ENCODE measurements at places on chromosomes 3 and 15.

GRCh38 chr3:4731543-4732111 is 238.5 kb downstream of the ITPR1 start:
- no peak for DNase-seq

- DNase-seq: no peak
These were observed 240.1 kb upstream of the SUCLG2 start for GRCh38 chr3:67894510-67894909.

GRCh38 chr3:151203051-151203420 is at the start of gene GPR171:
GPR171 (minus strand) TSS chr3:151203216; CDS start chr3:151199386, 3,830 bp downstream.
- DNase-seq: peak; percentile 49

DNA sequence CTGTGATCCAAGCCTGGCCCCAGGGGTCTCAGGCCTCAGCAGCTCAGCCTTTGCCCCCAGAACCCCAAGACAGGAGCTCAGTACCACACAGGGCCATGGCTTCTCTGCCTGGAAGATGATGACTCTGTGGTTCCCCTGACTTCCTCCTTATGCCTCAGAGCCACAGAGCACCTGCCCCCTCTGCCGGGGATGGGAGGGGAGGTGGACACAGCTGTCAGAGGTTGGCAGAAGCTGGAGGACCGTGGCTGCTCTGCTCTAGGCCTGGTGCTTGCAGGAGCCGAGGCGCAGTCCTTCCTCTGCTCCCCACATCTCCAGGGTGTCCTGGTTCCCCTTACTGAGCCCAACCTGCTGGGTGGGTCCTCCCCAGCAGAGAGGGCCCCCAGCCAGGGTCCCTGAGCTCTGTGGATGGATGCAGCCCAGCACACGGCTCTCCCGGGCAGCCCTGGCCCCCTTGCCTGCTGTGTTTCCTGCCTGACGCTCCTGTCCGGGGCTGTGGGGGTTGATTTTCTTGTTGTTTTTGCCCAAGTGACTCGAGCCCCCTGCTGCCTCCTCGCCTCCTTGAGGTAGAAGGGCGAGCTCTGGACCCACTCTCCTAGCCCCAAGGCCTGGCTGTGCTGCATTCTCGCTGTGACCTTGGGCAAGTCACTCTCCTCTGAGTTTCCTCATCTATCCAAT is 36.6 kb downstream of the PSTPIP1 start:
- peak; percentile 0 for DNase-seq

DNA sequence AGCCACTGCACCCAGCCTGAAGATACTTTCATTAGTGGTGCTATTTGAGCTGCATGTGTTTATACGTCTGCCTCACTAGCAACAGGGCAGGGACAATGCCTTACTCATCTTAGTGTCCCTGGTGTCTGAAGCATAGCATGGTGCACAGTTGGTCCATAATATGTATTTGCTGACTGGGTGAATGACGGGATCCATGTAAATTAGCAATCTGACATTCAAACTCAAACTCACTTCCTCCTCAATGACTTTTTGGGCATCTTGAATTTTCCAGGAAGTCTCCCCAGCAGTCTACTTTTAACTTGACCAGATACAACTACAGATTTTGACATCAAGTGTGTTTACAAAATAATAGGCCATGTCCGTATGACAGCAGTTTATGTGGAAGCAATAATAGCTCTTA is 3.0 kb upstream of the LDHAL6B start:
- DNase-seq: no peak

GRCh38 chr3:48594417-48595049 is 596 bp downstream of the COL7A1 start:
- DNase-seq: no peak

- DNase-seq: no peak
These were observed 237.3 kb downstream of the CNTN6 start for GRCh38 chr3:1330107-1330506.

DNA sequence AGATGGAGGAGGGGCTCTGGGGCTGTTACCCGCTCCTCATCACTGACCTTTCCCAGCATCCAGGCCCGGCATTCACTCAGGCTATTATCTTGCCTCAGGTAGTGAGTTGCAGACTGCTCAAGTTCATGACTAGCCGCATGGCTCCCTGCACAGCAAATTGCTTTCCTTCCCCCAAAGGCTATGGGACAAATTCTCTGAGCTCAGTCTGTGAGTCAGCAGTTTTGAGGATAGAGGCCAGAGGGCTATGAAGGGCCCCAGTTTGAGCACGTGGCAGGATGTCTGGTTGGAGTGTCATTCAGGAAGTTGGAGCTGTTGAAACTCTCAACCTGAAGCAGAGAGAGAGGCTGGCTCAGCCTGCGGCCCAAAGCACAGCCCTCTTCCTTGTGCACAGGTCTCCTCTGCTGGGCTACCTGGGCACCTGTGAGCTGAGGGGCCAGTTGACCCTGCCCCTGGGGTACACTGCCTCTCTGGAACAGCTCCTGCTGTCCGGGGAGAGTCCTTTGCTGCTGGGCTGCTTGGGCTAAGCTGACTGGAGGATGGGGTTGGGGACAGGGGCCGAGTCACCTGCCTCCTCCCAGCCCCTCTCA is 7.9 kb downstream of the FAH start:
- DNase-seq: no peak

- no peak for DNase-seq
These were observed 34.9 kb upstream of the SLC25A36 start for GRCh38 chr3:140906785-140907184.

- DNase-seq: no peak
These were observed 992 bp downstream of the RHOV start for GRCh38 chr15:40872791-40873693.
